Kidney capillary endothelial cell (primary cell): ENCODE measurements at places on chromosomes 12 and 14.

GRCh38 chr14:64792231-64792630 lies 87.5 kb downstream of the SPTB start:
- no peak for DNase-seq

DNA sequence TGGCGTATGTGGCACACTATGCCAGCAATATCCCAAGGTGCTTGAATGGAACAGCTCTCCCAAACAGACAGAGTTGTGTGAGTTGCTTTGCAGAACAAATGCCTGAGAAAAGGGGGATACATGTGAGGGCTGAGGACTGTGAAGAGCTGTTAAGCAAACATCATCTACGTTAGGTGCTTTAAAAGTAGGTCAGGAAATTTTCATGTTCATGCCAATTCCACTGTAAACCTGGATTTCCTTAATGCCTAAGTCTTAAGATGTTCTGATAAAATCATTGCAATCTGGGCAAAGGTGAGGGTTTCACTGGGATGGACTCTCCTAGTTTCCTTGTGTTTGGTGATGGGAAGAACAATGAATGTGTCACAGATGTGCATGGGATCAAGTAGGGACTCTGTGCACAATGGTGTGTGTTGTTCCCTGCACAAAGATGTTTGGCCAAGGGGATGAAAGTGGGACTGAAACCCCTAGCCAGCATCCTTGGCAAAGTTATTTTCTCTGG lies 227.9 kb downstream of the KTN1 start:
- DNase-seq = no peak

- DNase-seq = no peak
Measured at GRCh38 chr14:25521616-25522015, 471.7 kb upstream of the STXBP6 start.

DNA sequence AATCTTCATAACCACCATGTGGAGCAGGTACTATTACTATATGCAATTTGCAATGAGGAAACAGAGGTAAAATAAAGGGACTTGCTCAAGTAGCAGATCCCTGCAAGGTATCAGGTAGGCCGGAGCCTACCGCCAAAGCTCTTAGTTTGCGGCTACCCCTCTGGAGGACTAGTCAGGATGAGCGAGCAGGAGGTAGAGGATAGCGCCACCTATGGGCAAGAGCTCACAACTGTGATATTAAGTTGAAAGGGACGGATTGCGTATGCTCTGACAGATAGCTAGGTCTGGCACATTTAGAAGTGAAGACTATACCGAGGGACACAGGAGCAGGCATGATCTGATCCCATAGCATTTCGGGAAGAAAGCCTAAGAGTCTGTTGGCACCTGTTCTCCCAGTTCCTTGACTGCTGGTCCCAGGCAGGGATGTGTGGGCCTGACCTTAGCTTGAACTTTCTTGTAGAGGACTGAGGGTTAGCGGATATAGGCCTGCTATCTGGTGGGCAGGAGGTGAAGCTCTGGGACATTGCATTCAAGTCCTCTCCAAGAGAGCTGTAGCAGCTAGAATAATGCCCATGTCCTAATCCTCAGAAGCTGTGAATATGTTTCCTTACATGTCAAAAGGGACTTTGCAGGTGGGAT lies 48.0 kb downstream of the SLC17A8 start:
- DNase-seq = peak; percentile 35

GRCh38 chr14:39740454-39740853 lies 308.2 kb upstream of the FBXO33 start:
- no peak for DNase-seq

DNA sequence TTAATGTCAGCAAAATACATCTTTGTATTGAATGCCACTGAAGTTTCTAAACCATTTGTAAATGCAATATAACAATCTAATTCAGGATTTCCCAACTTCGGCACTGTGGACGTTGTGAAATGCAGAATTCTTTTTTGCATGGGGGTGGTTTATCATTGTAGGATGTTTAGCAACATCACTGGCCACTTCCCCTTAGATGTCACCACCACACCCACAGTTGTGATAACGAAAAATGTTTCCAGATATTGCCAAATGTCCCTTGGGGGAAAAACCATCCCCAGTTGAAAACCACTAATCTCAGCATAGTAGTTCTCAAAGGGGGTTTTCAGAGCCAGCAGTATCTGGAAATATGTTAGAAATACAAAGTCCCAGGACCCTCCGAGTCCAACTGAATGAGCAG lies 203.3 kb downstream of the NAV3 start:
- no peak for DNase-seq

DNA sequence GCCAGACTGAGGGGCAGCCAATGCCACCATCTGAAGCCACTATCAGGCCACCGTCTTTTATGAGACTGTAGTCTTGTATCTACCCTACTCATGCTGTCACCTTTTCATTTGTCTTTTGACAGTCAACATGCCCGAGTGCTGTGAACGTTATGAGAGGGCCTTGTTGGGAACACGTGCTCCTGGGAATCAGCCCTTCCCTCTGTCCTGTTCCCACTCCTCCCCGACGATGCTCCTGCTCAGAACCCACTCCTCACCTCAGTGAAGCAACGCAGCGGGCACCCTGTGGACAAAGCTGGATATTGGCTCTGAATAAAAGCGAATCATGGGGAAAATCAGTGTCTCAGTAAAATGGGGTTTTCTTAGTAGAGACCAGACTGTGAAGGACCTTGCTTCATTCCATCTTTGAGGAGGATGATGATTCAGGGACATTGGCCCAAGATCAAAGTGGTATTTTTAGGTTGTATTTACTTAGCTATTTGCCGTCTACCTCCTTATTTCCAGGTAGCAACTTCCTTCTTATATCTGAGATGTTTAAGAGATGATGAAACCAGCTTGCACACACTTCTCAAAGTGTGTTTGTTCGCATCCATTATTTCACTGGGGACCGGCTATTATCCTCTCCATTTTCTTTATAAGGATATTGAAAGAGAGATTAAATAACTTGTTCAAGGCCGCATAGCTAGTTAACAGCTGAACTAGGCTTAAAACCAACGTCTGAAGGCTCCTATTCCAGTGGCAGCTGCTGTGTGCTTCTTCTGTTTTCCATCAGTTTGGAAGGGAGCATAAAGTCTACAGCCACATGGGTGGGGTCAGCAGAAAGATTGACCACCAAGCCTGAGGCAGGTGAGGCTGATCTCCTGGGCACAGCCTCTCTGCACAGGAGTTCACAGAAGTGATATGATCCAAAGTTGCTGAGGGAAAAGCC lies 43.9 kb upstream of the CTDSP2 start:
- DNase-seq = no peak

- DNase-seq = peak; percentile 79
Measured at GRCh38 chr14:69625299-69626131, 14.1 kb downstream of the SUSD6 start.

DNA sequence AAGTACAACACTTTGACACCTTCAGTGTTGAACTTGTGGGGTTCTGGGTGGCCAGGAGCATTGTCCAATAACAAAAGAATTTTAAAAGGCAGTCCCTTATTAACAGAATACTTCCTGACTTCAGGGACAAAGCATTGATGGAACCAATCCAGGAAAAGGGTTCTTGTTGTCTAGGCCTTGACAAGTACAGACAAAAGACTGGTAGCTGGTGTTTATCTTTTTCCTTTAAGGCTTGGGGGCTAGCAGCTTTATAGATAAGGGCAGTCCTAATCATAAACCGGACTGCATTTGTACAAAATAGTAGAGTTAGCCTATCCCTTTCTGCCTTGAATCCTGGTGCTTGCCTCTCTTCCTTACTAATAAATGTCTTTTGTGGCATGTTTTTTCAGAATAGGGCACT lies 27.4 kb downstream of the FAM177A1 start:
- DNase-seq = no peak

GRCh38 chr14:64806202-64806861 lies 73.4 kb downstream of the SPTB start:
- DNase-seq = peak; percentile 38

GRCh38 chr14:31964490-31964889 lies 112.6 kb upstream of the ARHGAP5 start:
- no peak for DNase-seq

DNA sequence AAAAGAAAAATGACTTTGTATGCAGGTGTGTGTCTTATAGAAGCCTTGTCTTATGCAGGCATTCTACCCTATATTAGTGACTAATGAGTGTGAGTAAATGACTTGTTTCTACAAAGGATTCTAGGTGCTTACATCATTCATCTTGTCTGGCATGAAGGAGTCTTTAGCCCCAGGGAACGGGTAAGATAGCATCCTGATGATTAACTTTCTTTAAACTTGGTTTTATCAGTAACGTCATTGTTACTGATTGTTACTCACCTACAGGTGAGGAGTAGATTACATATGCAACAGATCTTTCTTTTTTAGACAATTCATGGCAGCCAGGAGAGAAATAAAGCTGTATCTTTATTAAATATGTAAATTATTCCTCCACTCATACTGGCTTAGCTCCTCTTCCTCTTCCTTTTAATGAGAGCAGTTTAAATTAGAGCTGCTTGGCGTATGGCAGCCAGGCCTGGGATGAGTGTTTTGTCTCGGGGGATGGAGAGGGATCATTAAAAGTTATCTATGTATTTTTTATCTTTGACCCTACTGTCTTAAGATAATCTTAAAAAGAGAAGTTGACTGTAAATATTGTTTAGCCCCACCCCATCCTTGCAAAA lies 57.2 kb upstream of the ATP2A2 start:
- no peak for DNase-seq

GRCh38 chr14:78367355-78367754 lies 197.2 kb downstream of the NRXN3 start:
- DNase-seq = no peak

DNA sequence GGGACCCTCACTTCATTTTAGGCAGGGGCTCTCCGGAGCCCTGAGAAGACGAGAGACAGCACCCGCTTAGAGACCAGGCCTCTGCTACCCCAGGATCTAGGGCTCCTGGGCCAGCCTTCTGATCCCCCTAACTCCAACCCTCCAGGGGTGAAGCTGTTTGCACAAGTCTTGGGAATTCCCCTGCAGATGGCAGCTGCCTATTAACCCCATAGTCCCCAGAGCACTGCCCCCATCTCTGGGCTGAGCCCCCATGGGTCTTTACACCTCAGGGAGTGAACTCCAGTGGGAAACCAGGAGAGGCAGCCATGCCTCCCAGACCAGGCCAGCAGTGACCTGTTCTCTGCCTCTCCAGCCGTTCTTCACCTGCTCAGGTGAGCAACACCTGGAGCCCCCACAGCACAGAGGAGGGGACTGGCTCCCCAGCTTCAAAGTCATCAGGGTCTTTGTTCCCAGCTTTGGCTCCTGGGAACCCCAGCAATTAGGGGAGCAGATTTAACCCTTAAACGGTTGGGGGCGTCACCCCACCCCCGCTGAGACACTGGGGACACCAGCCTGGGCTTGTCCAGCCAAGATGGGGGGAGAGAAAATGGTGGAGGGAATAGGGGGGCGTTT lies 2.3 kb downstream of the WNT10B start:
- no peak for DNase-seq

DNA sequence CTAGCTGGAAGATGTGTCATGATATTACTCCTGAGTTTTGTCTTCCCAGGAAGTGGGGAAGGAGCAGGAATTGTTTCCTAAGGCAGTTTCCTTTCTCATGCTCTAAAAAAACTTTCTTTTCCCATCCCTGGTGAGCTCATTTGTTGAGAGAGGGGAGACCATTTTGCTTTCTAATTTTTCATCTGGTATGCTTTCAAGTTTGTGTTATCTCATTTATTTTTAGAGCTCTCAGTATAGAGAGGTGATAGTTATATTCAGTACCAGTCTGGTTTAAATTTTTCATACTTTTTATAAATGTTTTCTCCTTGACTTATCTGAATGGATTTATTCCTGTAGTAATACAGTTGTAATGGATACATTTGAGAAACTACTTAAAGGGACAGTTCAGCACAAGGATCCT lies 79.6 kb downstream of the FBXW8 start:
- no peak for DNase-seq

GRCh38 chr12:28828318-28828717 lies 320.8 kb upstream of the FAR2 start:
- DNase-seq = no peak

DNA sequence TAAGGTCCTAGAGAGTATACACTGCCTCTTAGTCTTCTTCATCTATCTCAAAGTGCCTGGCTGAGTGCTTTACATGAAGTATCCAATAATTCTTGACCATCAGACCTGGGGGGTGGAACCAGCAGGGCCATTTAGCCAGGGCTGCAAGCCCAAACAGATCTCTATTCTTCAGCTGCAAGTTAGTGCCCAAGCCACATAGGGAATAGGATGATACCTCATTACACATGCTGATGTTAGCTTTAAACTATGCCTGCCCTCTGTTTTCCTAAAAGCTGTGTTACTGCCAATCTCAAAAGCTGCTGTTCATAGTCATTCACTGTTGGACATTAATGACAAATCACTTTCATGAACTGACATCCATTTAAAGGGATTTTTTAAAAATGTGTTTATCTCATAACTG lies 16.7 kb upstream of the IFNG start:
- DNase-seq = no peak

GRCh38 chr12:55724226-55724939 lies 4.2 kb downstream of the RDH5 start:
- no peak for DNase-seq

DNA sequence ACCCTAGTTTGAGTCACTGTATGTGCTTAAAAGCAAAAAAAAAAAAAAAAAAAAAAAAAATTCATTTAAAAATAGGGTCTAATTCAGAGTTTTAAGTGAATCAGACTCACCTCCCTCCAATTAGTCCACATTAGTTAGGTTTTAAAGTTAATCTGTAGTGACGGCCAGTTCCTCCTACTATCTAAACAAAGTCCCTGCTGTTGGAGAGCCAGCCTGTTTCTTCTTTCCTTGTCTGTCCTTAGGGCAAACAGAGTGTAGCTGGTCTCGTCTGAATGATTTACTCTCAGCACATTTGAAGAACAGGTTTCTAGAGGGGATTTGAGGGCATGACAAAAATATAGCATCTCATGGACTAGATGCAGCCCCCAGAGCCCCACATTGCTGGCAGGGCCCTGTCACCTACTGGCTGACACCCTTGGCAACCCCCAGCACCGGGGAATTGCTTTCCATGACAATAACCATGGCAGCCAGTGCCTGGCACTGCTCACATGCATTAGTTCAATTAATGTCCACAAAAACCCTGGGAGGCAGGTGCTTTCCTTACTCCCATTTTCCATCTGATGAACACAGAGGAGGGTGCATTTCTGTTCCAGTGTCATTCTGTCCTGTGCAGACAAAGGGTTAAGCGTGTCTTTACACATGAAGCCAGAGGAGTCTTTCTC lies 138.3 kb downstream of the PLXNC1 start:
- no peak for DNase-seq

DNA sequence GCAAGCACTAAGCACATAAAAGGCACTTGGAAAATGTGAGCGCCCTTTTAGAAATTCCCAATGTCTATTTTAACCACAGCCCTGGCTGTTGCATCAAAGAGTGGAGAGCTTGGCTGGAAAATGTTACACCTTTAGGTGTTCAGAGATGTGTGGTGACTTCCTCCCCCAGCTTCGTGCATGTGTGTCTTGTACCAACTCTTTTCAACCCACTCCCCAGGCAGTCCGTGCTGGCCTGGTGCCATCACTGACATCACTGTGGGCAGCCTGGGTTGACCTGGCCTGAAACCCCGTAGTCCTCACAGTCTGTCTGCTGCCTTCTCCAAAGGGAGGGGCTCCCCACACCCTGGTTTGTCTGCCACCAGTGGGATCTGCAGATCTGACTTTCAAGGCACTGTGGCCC lies 101.8 kb downstream of the SCARB1 start:
- no peak for DNase-seq
